Skin of body (tissue), 3 donors: ENCODE measurements at places on chromosomes 6 and 20. TPM values are rescaled to one million over a fixed set of nuclear protein-coding genes. Genes with fewer than 3 reads are reported as not detected.

Gene PRND
- 27.4 TPM for total RNA-seq

Gene CRISP3
- 7.4 TPM for total RNA-seq

Gene TRIM40
- not detected for total RNA-seq

Gene PLCB4
- 6.8 TPM for total RNA-seq

Gene FAM135A
- 48.0 TPM for total RNA-seq

Gene VSX1
- 0.10 TPM for total RNA-seq
